ENCODE measurements at places on chromosomes 3 and 15.

GRCh38 chr3:73469331-73469730 is 155.4 kb downstream of the PDZRN3 start:
- no peak for DNase-seq

- DNase-seq: no peak
Observed at GRCh38 chr3:147735616-147736015, 326.5 kb downstream of the ZIC1 start.

- DNase-seq: no peak
Observed at GRCh38 chr3:65500398-65501306, 538.1 kb downstream of the MAGI1 start.

GRCh38 chr15:96790004-96790403 is 459.5 kb downstream of the NR2F2 start:
- no peak for DNase-seq

GRCh38 chr3:65837604-65838003 is 201.1 kb downstream of the MAGI1 start:
- DNase-seq: no peak

GRCh38 chr3:78642226-78643035 is 1125.4 kb downstream of the ROBO1 start:
- no peak for DNase-seq

GRCh38 chr3:108283006-108283405 is 13.3 kb upstream of the HHLA2 start:
- DNase-seq: no peak

GRCh38 chr3:186260726-186261125 is 101.3 kb downstream of the DGKG start:
- DNase-seq: no peak

GRCh38 chr3:38163117-38163840 is 2.1 kb upstream of the OXSR1 start:
- DNase-seq: no peak

DNA sequence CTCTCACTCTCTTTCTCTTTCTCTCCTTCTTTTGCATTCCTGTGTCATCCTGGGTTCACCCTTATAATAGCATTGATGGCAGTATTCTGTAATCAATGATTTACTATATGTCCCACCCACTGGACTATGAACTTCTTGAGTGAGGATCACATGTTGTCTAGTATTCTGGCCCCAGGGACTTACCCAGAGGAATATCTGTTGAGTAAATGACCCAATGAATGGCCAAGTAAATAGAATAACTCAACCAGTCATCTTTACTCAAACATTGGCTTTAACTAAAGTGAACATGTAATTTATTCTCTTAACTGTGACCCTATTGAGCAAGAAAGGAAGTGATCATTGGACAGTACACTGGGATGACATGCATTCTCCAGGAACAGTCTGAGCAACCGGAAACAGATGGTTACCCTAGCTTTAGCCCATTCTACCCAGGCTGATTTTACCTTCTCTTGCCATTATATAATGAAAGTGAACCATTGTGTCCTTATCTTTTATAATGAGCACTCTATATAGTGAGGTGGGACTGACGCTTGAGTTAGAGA is 94.5 kb upstream of the SOX14 start:
- no peak for DNase-seq

GRCh38 chr3:129056451-129057173 is 4.0 kb upstream of the GP9 start:
- DNase-seq: no peak

DNA sequence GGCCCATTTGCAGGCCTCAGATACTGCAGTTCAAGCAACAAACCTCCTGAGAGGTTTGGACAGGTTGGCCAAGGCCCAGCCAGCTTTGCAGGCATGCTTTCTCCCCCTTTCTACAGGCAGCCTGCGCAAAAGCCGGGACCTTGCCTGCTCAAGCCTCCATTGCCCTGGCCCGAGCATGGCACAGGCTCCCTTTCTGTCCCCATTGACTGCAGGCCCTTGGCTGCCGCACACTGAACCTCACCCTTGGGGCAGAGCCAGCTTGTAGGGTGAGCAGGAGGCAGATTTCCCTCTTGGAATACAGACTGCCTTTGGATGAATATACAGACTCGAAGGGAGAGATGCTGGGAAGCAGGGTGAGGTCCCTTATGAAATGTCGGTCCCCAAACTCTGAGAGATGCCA is 461.7 kb upstream of the PROK2 start:
- DNase-seq: no peak

- DNase-seq: no peak
Observed at GRCh38 chr3:127427666-127428065, 139.8 kb upstream of the PRR20G start.

GRCh38 chr3:55467099-55467498 is 20.0 kb downstream of the WNT5A start:
- DNase-seq: no peak

DNA sequence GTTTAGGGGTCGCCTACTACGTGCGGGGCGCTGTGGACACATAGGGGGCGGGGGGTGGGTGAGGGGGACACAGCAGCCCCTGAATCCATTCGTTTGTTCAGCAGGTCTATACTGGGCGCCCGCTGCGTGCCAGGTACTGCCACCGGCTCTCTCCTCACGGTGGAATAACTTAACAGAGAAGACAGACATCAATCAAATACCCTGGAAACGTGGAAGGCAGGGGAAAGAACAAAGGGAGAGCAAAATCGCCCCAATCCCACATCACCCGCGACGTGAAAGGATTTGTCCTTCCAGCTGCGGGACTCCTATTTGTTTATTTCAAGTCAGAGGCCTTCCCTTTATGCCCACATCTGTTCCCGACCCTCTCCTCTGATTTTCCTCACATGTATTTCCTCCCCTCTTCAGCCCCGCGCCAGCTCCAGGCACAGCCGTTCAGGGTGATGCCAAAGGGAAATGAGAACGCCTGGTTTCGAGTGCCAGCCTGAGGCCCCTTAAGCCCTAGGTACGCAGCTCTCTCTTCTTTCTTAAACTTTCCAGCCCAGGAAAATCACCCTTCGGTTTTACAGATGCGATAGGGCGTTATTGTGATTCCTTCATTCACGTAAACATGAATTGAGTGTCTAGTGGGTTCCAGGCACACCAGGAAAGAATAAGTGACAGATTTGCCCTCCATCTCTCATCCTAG is 726 bp upstream of the PROK2 start:
- DNase-seq: no peak

DNA sequence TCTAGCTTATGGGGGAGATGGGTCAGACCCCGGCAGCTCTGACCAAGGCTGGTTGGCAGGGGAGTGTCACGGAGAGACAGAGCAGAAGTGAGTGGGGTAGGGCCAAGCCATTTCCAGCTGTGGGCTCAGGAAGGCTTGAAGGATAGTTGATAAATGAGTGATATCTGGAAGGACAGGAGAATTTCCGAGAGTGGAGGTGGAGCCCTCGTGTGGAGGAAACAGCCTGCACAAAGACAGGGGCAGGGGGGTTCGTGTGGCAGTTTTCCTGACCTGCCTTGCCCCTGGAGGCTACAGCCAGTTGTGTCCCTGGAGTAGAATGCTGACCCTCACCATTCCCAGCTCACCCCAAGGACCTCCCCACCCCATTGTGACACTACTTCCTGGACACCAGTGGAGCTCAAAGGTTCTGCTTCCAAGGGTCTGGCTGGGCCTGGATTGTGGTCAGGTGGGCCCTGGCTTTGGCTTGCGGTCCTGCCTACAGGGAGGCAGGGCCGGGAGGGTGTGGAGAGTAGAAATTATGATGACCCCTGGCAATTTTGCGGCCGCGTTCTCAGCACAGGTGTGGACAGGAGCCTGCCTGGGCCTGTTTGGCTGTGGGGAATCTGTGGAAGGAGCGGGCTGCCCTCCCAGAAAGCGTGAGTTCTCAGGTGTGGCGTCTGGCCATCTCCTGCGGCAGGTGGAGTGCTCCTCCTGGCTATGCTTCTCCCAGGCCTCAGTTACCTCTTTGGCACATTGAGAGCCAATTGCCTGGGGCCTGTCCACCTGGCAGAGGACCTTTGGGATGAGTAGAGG is at the start of gene SLC22A14:
SLC22A14 (plus strand) TSS at position 400 of the 792 bp plus-strand sequence. CDS start 23,733 bp downstream, outside the sequence.
- DNase-seq: no peak

DNA sequence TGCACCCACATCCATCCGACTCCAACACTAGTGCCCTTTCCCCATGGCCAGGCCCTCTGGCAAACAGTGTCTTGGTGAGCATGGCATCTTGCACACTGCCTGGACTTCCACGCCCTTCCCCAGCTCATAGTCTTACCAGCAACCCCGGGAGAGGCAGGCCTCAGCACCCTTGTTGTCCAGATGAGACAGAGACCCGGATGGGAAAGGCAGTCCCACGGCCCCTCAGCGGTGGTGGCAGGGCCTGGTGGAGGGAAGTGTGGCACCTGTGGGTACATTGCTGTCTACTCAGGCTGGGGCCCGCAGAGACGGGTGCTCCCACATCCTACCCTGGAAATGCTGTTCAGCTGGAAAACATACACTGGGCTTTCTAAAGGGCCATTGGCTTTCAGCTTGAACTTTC is 28.4 kb downstream of the HDAC11 start:
- no peak for DNase-seq

GRCh38 chr3:161602475-161602874 is 105.9 kb downstream of the OTOL1 start:
- no peak for DNase-seq

GRCh38 chr3:158103081-158103886 is 2.9 kb downstream of the SHOX2 start:
- DNase-seq: no peak

- DNase-seq: no peak
Observed at GRCh38 chr15:84604826-84605553, 4.2 kb downstream of the ZSCAN2 start.

- DNase-seq: no peak
Observed at GRCh38 chr3:138114431-138114918, 933 bp downstream of the DZIP1L start.

All from NCI-H2171 (cell line).